Left cardiac atrium (tissue), 4 donors: ENCODE measurements at places on chromosomes 12 and 14. TPM values are rescaled to one million over a fixed set of nuclear protein-coding genes. Genes with fewer than 3 reads are reported as not detected.
A peak's percentile ranks its signal among the peaks of the same experiment; 100 is the strongest.

- no peak for DNase-seq
Observed at GRCh38 chr14:102020058-102020971, 55.9 kb downstream of the DYNC1H1 start.

ADSS1 gene
- total RNA-seq = 102 TPM

MYO1H gene
- total RNA-seq = 2.0 TPM

PRKD1 gene
- total RNA-seq = 4.2 TPM

STXBP6 gene
- total RNA-seq = 11.0 TPM

DNA sequence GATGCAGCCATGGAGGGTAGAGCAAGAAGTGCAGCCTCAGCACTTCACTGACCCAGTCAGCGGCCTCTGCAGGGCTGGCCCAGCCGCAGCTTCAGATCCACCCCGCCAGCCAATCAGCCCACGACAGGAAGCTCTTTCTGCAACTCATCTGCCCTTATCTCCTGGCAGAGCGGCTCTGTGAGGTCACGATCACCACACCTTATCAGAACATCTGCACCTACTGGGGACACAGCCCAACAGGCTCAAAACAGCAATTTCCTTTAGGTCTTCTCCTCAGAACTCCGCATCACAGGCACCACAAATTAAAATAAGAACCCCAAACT, 287.3 kb downstream of the BCL11B start:
- DNase-seq = no peak

DNA sequence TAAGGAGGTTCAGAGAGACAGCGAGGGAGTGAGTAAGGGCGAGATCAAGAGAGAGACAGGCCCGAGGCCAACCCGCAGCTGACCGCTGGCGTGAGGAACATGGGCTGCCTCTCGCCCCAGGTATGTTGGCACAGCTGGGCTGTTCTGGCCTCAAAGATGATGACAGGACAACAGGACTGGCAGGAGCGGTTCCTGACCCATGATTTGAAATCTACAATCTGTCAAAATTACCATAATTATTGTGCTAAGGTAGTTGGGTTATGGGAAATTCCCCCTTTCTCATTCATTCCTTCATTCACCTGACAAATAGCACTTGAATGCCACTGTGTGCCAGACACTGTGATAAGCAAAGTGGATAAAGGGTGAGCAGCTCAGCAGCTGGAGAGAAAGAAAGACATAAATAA, 5.1 kb upstream of the ENDOU start:
- peak; percentile 34 for DNase-seq

KRT6C gene
- total RNA-seq = not detected

DNA sequence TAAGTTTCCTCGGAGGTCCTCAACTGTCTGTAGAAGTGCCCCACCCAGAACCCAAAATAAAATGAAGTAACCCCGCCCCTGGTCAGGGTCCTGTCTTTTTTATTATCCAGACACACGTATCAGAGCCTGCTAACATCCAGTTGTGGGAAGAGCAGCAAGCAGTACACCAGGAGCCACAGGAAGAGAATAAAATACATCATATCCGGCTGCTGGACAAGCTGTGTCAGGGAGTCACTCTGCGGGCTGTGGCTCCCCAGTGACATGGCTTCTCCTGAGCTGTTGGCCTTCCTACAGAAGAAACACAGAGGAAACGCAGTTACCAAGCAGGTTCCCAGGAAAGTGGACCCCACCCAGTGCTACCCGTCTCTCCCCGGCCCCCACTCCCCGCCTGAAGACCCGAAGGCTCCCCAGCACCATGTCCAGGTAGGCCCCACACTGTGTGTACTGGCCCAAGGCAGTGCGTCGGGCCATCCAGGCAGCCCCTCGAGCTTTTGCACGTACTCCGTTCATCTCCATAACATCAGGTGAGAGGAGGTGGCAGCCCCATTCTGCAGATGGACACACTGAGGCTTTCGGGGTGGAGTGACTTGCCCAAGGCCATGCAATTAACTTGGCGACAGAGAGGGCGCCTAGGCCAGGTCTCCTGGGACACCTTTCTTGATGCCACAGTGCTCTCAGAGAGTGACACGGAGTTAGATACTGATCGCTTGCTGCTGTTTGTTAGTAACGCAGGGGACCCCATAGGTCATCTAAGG, 34.3 kb upstream of the DICER1 start:
- DNase-seq = no peak

- no peak for DNase-seq
Observed at GRCh38 chr12:18261906-18262305, 588 bp downstream of the PIK3C2G start.

ADCY6 gene
- total RNA-seq = 51.5 TPM

DNA sequence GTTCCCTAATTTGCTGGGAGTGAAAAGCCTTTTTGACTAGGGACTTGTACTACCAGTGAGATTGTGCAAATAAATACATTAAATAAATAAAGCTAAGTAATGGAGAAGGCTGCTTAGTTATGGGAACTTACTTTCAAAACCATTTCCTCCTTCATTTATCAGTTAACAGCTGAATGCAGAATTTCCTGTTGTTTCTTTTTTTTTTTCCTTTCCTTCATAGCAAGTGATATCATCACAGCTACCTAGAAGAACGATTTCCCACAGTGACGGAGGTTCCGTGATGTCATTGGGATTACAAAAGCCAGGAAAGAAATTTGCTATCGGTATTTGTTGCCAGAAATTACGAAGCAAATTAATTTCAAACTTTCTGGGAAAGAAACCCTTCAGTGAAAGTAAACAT, 42.1 kb upstream of the SOCS2 start:
- DNase-seq = no peak

DNA sequence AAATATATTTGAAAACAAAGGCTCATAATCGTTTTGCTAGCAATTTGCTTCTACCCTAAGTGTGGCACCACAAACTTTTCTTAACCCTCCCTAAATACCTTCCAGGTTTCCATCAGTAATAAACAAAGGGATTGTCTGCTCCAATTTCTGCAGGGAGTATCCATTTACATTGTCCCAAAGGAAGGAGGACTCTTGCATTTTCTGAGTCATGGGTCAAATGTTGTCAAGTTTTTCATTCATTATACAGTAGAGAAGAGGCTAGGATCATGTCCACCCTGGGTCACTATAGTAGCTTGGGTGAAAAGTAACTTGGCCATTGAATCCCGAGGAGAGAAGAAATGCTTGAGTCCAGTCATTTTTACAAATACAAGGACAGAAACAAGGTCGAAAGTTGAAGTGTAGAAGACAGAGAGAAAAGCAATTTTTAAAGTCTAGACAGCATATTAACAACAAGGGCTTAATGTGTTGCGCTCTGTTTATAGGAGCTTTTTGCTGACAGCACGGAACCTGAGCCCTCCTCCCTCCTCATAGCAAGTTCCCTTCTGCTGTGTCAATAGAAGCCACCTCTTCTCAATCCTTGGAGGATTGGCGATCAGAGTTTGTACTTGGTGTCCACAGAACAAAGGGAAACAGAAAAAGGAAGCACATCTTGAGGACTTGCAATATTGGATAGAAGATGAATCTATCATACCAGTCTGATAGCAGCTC, 53.1 kb downstream of the TMEM30B start:
- no peak for DNase-seq

- no peak for DNase-seq
Observed at GRCh38 chr12:32478858-32479725, 79.7 kb downstream of the FGD4 start.

- DNase-seq = no peak
Observed at GRCh38 chr12:77919450-77919849, 88.8 kb downstream of the NAV3 start.

MTHFD1 gene
- 59.2 TPM for total RNA-seq

- no peak for DNase-seq
Observed at GRCh38 chr14:92258934-92259333, 64.0 kb upstream of the SLC24A4 start.

DNA sequence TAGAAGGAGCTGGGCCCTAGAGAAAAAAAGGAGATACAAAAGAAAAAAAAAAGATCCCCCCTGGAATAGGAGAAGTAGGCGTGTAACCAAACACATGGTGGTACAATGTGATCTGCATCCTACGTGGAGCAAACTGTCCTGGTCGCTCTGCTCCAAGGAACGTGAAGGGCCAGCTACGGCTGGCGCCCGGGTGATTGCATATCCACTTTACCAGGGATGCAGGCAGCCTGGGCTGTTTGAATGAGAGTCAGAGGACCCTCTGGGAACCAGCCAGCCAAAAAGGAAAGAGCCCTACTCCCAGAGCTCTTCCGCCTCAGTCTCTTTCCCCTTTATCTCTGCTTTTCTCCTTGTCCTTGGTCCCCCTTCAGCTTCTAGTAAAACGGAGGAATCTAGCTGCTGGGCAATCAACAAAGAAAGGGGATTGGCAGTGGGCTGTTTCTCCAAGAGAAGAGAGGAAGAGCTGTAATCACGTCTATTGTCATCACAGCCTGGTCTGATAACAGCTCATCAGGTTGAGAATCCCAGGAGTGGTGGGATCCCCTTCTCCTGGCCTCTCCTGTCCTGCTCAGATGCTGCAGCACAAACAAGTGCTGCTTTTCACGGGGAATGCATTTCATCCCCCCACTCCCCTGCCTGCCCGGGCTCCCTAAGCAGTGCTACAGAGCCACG, 156.0 kb downstream of the ADCK1 start:
- no peak for DNase-seq

GRCh38 chr12:74980510-74980909, 229.1 kb downstream of the KCNC2 start:
- no peak for DNase-seq

- no peak for DNase-seq
Observed at GRCh38 chr12:124026755-124027745, 54.0 kb downstream of the ZNF664 start.

NID2 gene
- 42.1 TPM for total RNA-seq

- no peak for DNase-seq
Observed at GRCh38 chr12:44847403-44847802, 28.7 kb downstream of the NELL2 start.

PRR4 gene
- total RNA-seq = 2.0 TPM

GRCh38 chr12:122336015-122336946, 70.0 kb upstream of the VPS33A start:
- DNase-seq = no peak

RFX4 gene
- not detected for total RNA-seq

DNA sequence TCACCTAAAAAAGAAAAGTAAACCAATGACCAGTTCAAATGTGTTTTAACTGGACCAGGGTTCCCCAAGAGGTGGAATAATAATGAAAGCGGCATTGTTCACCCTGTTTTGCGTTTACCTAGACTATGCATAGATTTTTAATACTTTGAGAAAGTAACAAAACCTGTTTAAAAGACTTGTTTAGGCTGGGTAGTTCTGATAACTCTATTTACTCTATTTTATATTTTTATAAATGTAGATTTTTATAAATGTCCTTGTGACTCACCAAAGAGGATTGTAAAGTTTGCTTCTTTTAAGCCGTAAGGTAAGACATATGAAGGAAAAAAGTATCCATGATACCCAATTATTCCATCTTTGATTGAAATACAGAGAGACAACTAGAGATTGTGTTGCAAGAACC, 288.0 kb upstream of the NPAS3 start:
- DNase-seq = no peak

GRCh38 chr12:46153268-46153872, 115.5 kb downstream of the SLC38A1 start:
- no peak for DNase-seq

DNA sequence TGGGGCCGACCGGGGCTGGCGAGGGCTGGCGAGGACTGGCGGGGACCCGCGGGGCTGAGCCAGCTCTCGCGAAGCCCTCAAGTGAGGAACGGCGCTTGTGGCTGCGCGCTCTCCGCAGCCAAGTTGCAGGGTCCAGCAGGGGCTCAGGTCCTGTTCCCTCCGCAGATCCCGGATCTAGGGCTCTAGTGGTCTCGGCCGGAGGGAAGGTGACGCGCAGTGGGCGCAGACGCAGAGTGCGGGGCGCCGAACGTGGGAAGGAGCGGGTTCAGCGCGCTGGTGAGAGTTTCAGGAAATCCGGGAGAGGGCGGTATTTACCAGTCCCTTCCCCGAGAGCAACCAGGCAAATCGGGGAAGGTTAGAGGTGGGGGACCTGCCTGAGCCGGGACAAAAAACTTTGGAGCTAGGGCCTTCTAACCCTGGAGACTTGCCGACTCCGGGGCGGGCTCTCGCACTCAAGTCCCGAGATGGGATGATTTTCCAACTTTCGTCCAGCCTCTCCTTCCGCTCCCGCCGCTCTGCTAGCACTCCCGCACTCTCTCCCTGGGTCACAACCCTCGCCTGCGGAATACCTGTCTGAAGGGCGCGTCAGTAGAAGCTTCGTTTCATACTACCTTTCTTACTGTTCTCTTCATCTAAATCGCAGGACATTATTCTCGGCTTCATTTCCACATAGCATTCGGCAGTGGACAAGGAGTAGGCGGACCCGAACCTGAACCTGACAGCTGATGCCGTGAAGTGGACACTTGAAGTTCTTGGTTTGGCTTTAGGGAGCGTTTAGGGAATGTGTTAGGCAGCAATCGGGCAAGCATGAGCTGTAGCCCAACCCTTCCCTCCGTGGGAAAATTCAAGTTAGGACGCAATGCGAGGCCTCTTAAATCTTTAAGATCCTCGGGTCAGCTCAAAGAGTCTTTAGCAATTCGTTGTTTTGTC, 13.6 kb upstream of the PAX9 start:
- DNase-seq = peak; percentile 17

PLEKHD1 gene
- 0.15 TPM for total RNA-seq

GRCh38 chr12:124179936-124180607, 114.8 kb upstream of the RFLNA start:
- no peak for DNase-seq

DNA sequence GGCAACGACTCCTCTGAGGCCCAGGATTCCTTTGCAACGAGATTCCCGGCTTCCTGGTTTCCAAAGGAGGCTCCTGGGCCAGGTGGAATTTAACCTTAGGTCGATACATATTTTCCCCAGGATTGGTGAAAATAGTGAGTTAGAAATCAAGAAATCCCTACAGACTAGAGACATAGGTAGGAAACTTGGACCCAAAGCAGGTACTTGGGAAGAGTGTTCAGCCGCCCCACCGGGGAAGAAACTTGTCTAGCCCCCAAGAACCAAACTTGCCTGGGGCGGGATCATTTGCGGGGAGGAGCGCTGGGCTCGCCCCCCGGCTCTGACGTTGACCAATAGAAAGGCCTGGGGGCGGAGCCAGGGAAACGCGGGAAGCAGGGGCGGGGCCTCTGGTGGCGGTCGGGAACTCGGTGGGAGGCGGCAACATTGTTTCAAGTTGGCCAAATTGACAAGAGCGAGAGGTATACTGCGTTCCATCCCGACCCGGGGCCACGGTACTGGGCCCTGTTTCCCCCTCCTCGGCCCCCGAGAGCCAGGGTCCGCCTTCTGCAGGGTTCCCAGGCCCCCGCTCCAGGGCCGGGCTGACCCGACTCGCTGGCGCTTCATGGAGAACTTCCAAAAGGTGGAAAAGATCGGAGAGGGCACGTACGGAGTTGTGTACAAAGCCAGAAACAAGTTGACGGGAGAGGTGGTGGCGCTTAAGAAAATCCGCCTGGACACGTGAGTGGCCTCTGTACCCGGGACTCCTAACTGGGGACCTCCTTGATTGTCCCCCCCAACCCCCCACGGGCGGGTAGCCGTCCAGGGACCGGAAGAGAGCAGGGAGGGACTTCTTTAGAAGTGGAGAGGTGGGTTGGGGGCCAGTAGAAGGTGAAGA, at the start of gene CDK2:
CDK2 (plus strand) TSS at position 423 of the 874 bp plus-strand sequence; CDS start at position 602, 179 bp downstream.
- DNase-seq = peak; percentile 96

C12orf54 gene
- not detected for total RNA-seq

AEBP2 gene
- total RNA-seq = 28.2 TPM

CMKLR1 gene
- total RNA-seq = 16.1 TPM

GRCh38 chr14:67253076-67253635, 11.9 kb downstream of the PALS1 start:
- DNase-seq = no peak
